ENCODE measurements at places on chromosomes 6 and 20.

- H3K36me3 ChIP-seq = no peaks in the 10 kb centered on the region
- no peaks in the 10 kb centered on the region for H3K27me3 ChIP-seq
- H3K4me1 ChIP-seq = peaks cover 3% of the 10 kb centered on the region
These were observed 195.0 kb downstream of the UBE3D start for GRCh38 chr6:82870582-82871172.

DNA sequence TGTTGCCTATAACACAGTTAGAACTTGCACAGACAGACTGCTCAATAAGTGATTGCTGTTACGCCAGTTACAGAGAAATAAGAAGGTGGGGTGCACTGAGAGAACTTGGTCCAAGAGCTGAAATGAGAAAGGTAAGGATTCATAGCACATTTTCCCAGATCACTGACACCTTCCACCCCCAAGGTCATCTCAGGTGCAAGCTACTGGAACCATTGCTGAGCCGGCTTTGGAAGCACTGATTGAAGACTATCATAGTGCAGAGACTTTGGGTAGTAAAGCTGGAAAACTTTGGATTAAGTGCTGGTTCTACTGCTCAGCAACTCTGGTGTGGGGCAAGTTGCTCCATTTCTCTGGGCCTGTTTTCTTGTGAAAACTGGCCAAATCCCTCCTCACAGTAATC lies 38.1 kb downstream of the STK35 start:
- H3K36me3 ChIP-seq = no peaks in the 10 kb centered on the region
- H3K27ac ChIP-seq = no peak overlapping the region
- H3K4me3 ChIP-seq = no peak overlapping the region
- DNase-seq = no peak
- peaks cover 19% of the 10 kb centered on the region for H3K4me1 ChIP-seq
- no peaks in the 10 kb centered on the region for H3K27me3 ChIP-seq

DNA sequence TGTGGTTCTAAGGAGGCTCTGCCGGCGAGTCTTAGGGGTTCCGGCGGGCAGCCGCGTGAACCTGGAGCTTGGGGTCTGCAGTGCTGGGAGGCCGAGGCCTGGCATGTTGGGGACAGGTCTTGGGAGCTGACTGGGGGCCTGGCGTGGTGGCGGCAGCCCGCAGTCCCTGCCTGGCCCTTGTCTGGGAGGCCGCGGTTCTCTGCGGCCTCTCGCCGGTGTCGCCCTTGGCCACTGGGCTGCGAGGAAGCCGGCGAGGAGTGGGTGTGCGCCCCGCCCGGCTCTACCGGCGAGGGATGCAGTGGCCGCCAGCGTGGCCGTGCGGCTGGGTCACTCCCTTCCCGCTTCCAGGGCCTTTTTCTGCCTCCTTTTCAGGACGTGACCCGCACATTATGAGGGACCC lies 36.3 kb downstream of the IGF2R start:
- no peak for DNase-seq
- H3K4me1 ChIP-seq = no peaks in the 10 kb centered on the region
- H3K27me3 ChIP-seq = no peaks in the 10 kb centered on the region
- H3K4me3 ChIP-seq = no peak overlapping the region
- H3K27ac ChIP-seq = no peak overlapping the region

DNA sequence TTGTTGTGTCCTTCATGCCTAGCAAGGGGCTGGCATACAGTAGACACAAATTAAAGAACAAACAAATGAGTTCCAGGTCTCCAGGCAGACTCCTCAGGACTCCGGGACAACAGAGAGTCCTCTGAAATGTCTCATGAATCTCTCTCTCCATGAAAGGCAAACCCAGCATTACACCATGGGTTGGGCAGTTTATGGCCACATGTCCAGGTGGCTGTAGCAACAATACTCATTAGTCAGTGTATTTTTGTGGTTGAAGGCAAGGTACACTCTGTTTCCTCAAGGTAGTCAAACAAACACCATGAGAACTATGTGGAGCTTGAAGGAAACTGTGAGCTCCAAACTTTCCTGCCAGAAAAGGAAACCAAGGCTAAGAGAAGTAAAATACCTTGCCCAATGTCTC lies 62.2 kb downstream of the KCNB1 start:
- DNase-seq = no peak
- H3K27ac ChIP-seq = no peak overlapping the region
- H3K27me3 ChIP-seq = no peaks in the 10 kb centered on the region
- H3K4me1 ChIP-seq = no peaks in the 10 kb centered on the region
- no peaks in the 10 kb centered on the region for H3K36me3 ChIP-seq
- H3K4me3 ChIP-seq = no peak overlapping the region

DNA sequence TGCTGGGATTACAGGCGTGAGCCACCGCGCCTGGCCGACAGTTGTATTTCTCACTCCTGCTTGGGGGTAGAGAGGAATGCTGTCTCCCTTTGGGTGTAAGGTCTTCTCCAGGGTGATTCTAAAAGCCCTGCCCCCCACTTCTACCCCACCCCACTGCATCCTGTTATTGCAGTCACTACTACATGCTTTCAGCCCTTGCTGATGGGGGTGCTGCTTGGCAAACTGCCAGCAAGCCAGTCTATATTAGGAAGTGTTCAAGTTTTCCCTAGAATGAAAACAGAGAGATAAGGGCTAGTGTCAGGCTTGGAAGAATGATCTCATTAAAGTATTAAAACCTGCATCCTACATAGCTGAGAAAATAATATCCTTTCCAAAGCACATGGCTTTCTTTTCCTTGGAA lies 31.3 kb downstream of the TTI1 start:
- H3K4me3 ChIP-seq = no peak overlapping the region
- DNase-seq = no peak
- peaks cover 5% of the 10 kb centered on the region for H3K36me3 ChIP-seq
- no peaks in the 10 kb centered on the region for H3K4me1 ChIP-seq

DNA sequence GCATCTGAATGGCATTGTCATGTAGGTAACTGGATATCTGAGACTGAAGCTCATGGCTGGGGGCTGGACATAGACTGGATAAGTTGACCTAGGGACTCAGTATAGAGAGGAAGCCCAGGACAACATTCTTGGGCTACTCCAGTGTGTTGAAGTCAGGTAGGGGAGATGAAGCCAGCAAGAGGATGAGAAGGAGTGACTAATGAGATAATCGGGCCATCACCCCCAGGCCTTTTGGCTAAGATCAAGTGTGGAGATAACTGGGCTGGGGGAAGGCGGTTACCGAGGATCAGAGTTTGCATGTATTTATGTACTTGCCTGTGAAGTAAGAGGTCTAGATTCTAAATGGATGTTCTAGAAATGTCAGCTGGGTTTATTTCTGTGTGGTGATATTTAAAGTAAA lies 73.4 kb downstream of the ELOVL2 start:
- DNase-seq = no peak
- H3K36me3 ChIP-seq = peaks cover 4% of the 10 kb centered on the region
- H3K27me3 ChIP-seq = no peaks in the 10 kb centered on the region
- no peak overlapping the region for H3K4me3 ChIP-seq

DNA sequence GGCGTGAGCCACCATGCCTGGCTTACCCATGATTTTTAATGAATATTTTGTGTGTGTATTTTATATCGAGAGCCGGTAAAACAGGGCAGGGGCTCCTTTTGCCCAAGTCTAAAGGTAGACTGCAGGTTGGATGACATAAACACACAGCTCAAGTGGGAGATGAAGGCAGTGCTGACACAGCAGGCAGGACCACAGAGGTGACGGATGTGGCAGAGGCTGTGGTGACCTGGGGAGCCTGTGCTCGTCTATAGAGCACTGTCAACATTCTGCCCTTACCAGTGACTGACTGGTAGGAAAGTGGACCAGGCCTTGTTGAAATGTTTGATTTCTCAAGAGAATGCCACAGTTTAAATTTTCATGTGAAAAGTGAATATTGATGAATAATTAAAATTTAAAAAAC lies 137.5 kb downstream of the ZFP64 start:
- peaks cover 11% of the 10 kb centered on the region for H3K4me1 ChIP-seq
- H3K36me3 ChIP-seq = no peaks in the 10 kb centered on the region
- no peak for DNase-seq
- no peaks in the 10 kb centered on the region for H3K27me3 ChIP-seq

GRCh38 chr6:147173675-147174308 lies 30.4 kb upstream of the STXBP5 start:
- no peaks in the 10 kb centered on the region for H3K4me1 ChIP-seq
- no peaks in the 10 kb centered on the region for H3K36me3 ChIP-seq
- H3K27ac ChIP-seq = no peak overlapping the region
- no peaks in the 10 kb centered on the region for H3K27me3 ChIP-seq
- DNase-seq = no peak

GRCh38 chr20:23632711-23633573 lies 4.8 kb downstream of the CST3 start:
- H3K27ac ChIP-seq = no peak overlapping the region
- peaks cover 6% of the 10 kb centered on the region for H3K4me1 ChIP-seq
- no peak for DNase-seq
- peaks cover 14% of the 10 kb centered on the region for H3K27me3 ChIP-seq
- no peaks in the 10 kb centered on the region for H3K36me3 ChIP-seq

GRCh38 chr6:165823609-165824326 lies 160.7 kb upstream of the PDE10A start:
- no peak overlapping the region for H3K27ac ChIP-seq
- no peak overlapping the region for H3K4me3 ChIP-seq
- H3K4me1 ChIP-seq = peaks cover 23% of the 10 kb centered on the region
- no peaks in the 10 kb centered on the region for H3K27me3 ChIP-seq
- DNase-seq = no peak

GRCh38 chr20:62603021-62603906 lies 39.0 kb upstream of the SLCO4A1 start:
- H3K4me3 ChIP-seq = no peak overlapping the region
- H3K4me1 ChIP-seq = no peaks in the 10 kb centered on the region
- DNase-seq = no peak
- no peaks in the 10 kb centered on the region for H3K36me3 ChIP-seq
- peaks cover 6% of the 10 kb centered on the region for H3K27me3 ChIP-seq

DNA sequence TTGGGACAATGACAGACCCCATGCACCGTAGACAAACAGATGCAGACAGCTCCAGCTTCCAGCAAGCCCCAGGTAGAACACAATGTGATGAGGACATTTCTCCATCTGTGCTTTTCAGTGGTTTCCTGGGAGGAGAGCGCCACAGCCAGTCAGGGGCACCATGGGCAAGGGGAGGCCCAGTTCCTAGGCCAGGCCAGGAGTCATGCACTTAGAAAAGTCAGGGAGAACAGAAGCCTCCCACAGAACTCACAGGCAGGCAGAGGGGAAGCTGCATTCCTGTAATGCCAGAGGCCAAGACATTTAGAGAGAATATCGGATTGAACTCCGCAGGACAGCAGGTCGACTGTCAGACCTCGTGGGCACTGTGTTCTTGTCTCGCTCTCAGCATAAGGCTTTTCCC lies 9.2 kb downstream of the SYNDIG1 start:
- H3K4me3 ChIP-seq = no peak overlapping the region
- H3K27ac ChIP-seq = no peak overlapping the region
- peak; percentile 38 for DNase-seq
- no peaks in the 10 kb centered on the region for H3K27me3 ChIP-seq
- H3K36me3 ChIP-seq = no peaks in the 10 kb centered on the region
- peaks cover 8% of the 10 kb centered on the region for H3K4me1 ChIP-seq

GRCh38 chr6:52418606-52419005 lies 1.5 kb upstream of the EFHC1 start:
- H3K4me3 ChIP-seq = no peak overlapping the region
- no peak for DNase-seq
- no peaks in the 10 kb centered on the region for H3K27me3 ChIP-seq
- no peaks in the 10 kb centered on the region for H3K36me3 ChIP-seq

GRCh38 chr20:54199721-54200176 lies 8.1 kb upstream of the PFDN4 start:
- H3K36me3 ChIP-seq = no peaks in the 10 kb centered on the region
- DNase-seq = peak; percentile 73
- H3K4me3 ChIP-seq = no peak overlapping the region
- H3K27ac ChIP-seq = no peak overlapping the region

GRCh38 chr20:41394081-41394480 lies 27.5 kb upstream of the EMILIN3 start:
- no peaks in the 10 kb centered on the region for H3K36me3 ChIP-seq
- no peak for DNase-seq
- no peak overlapping the region for H3K4me3 ChIP-seq
- no peak overlapping the region for H3K27ac ChIP-seq
- peaks cover 16% of the 10 kb centered on the region for H3K4me1 ChIP-seq

DNA sequence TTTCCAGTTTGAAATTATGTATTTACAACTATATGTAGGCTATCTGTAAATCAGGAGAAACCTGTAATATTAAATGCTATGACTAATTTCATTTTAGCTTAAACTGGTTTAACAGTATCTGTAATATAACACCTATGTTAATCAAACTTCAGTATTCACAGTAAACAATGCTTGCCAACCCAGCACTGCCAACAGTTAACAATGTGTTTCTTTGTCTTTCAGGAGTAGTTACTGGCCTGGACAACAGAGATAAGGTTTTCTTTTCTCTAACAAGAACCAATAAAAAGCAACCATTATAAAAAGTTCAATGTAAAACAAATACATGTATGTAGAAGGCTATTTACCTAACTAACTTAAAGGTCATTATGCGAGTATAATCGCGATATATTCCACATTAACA lies 158.8 kb downstream of the CDK19 start:
- no peak overlapping the region for H3K4me3 ChIP-seq
- H3K27me3 ChIP-seq = no peaks in the 10 kb centered on the region
- H3K27ac ChIP-seq = no peak overlapping the region
- no peaks in the 10 kb centered on the region for H3K36me3 ChIP-seq

DNA sequence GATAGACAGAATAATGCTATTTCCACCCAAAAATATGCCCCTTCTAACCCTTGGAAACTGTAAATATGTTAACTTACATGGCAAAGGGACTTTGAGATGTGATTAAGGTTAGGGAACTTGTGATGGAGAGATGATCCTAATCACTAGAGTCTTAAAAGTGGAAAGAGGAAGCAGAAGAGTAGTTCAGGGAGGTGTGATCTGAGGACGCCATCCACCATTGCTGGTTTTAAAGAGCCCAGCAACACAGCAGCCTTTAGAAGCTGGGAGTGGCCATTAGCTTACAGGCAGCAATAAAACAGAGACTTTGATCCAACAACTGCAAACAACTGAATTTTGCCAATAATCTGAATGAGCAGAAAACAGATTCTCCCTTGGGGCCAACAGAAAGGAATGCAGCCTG lies 30.6 kb downstream of the ZNF311 start:
- no peaks in the 10 kb centered on the region for H3K36me3 ChIP-seq
- no peaks in the 10 kb centered on the region for H3K4me1 ChIP-seq
- peaks cover 37% of the 10 kb centered on the region for H3K27me3 ChIP-seq
- no peak overlapping the region for H3K27ac ChIP-seq

DNA sequence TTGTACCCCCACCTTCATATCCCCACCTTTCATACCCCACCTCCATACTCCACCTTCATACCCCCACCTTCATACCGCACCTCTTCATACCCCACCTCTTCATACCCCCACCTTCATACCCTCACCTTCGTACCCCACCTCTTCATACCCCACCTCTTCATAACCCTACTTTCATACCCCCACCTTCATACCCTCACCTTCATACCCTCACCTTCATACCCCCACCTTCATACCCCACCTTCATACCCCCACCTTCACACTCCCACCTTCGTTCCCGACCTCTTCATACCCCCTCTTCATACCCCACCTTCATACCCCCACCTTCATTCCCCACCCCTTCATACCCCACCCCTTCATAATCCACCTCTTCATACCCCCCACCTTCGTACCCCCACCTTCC lies 92.9 kb upstream of the NAA20 start:
- DNase-seq = no peak
- no peak overlapping the region for H3K4me3 ChIP-seq
- H3K27me3 ChIP-seq = no peaks in the 10 kb centered on the region
- H3K4me1 ChIP-seq = no peaks in the 10 kb centered on the region
- no peaks in the 10 kb centered on the region for H3K36me3 ChIP-seq

All from neural progenitor cell (in vitro differentiated cells).